ENCODE measurements at places on chromosomes 6 and 20.

GRCh38 chr6:45293306-45293705 is 34.8 kb upstream of the RUNX2 start:
- H3K36me3 ChIP-seq: peaks cover 2% of the 10 kb centered on the region
- H3K4me1 ChIP-seq: peaks cover 30% of the 10 kb centered on the region
- H3K27me3 ChIP-seq: no peaks in the 10 kb centered on the region
- H3K27ac ChIP-seq: peak overlapping the region; percentile 26

DNA sequence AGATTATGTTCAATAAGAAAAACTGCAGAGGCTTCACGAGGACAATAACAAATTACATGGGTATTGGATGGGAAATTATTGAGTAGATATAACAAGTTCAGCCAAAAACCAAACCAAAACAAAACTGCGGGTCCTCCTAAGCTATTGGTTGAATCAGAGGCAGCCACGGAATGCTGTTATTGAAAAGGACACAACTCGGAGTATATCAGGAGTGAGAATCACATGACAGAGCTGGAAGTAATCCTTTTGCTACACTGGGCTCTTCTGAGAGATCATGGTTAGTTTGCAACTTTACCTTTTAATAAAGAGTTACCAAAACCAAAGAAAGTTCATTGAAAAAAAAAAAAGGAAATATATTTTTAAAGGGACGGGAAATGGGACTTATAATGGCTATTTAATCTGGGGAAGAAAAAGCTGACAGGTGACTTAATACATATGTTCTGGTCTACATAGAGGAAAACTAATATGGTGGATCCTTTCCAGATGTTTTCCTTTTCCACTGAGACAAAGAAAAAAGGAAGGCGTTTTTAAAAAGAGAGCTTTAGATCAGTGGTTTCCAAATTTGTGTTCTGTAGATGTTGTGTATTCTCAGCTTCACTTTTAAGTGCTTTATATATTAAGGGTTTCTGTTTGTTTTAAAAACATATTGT is 6.9 kb upstream of the CITED2 start:
- H3K27me3 ChIP-seq: no peaks in the 10 kb centered on the region
- no peaks in the 10 kb centered on the region for H3K36me3 ChIP-seq
- H3K4me1 ChIP-seq: peaks cover 8% of the 10 kb centered on the region
- no peak for DNase-seq
- no peak overlapping the region for H3K27ac ChIP-seq
- H3K4me3 ChIP-seq: no peak overlapping the region

- H3K36me3 ChIP-seq: no peaks in the 10 kb centered on the region
- H3K4me1 ChIP-seq: no peaks in the 10 kb centered on the region
- no peak overlapping the region for H3K4me3 ChIP-seq
- no peak for DNase-seq
Measured at GRCh38 chr6:140960566-140960965, 1172.2 kb upstream of the GJE1 start.

DNA sequence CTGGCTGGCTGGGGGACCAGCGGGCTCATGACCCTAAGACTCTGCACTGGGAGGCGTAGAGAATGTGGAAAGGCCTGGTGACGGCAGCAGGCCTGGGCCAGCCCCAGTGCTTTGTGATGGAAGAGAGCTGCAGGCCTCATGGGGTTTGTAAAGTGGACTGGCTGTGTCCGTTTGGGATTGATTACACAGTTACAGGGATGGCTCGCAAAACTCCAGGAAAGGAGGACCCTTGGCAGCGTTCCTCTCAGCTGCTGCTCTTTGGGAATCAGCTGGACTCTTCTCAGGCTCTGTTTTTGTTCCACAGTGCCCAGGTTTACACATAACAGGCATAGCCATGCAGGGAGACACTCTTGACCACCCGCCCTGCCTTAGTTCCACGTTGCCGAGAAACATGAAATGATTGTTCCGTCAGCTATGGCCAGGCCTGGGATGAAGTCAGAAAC is 89.0 kb downstream of the SLX4IP start:
- no peak for DNase-seq
- H3K27ac ChIP-seq: no peak overlapping the region
- no peak overlapping the region for H3K4me3 ChIP-seq
- H3K27me3 ChIP-seq: no peaks in the 10 kb centered on the region
- peaks cover 13% of the 10 kb centered on the region for H3K36me3 ChIP-seq

DNA sequence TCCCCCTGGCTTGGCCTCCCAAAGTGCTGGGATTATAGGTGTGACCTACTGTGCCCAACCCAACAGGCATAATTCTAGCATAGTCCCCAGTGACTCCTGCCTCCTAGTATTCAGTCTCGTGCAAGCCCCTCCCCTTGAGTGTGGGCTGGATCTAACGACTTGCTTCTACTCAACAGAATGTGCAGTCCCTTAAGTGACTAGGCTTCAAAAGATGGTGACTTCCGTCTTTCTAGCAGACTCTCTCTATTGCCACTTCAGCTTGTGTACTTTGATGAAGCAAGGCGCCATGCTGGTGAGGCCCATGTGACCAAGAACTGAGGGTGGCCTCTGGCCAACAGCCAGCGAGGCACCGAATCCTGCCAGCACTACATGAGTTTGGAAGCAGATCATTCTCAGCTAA is 109.6 kb upstream of the TRAF3IP2 start:
- H3K27ac ChIP-seq: peak overlapping the region; percentile 85
- peak; percentile 77 for DNase-seq
- peaks cover 83% of the 10 kb centered on the region for H3K4me1 ChIP-seq
- H3K4me3 ChIP-seq: no peak overlapping the region
- no peaks in the 10 kb centered on the region for H3K27me3 ChIP-seq

GRCh38 chr6:111618407-111618806 is 12.7 kb upstream of the TRAF3IP2 start:
- H3K4me3 ChIP-seq: no peak overlapping the region
- H3K4me1 ChIP-seq: no peaks in the 10 kb centered on the region
- no peaks in the 10 kb centered on the region for H3K36me3 ChIP-seq
- DNase-seq: no peak

DNA sequence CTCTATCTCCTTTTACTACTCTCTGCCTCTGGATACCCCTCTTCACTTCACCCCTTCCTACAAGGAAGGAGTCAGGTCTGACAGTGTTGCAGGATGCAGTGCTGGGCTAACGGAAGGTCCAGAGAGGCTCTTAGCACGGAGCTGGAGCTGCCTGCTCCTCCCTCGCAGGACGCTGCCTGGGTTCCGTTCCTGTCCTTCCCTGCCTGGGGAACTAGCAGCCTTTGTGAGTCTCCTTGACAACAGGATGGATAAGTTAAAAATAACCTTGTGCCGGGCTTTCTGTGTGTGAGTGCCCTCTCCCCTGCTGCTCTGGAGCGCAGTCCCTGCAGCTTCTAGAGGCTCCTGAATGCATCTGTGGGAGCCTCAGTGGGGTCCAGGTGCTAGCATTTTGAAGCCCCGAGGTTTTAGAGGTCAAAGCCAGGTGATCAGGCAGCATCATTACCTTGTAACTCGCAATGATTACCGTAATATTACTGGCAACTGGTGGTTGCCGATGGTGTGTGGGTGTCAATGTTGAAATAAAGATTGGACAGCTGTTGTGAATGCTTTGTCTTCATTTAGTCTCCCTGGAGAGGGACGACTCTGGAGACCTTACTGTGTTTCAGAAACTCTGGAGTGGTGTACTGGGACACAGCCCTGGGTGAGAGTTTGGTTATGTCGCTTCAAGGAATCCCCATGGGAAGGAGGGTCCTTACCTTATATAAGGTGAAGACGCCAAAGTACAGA is 44.4 kb downstream of the CDS2 start:
- no peak overlapping the region for H3K4me3 ChIP-seq
- H3K27me3 ChIP-seq: no peaks in the 10 kb centered on the region
- no peak for DNase-seq
- H3K27ac ChIP-seq: no peak overlapping the region

GRCh38 chr20:21609221-21609620 is 95.4 kb upstream of the NKX2-2 start:
- H3K36me3 ChIP-seq: no peaks in the 10 kb centered on the region
- no peak for DNase-seq
- H3K27me3 ChIP-seq: peaks cover 42% of the 10 kb centered on the region
- no peak overlapping the region for H3K27ac ChIP-seq

- no peak overlapping the region for H3K27ac ChIP-seq
- H3K4me1 ChIP-seq: no peaks in the 10 kb centered on the region
- no peak overlapping the region for H3K4me3 ChIP-seq
- peaks cover 16% of the 10 kb centered on the region for H3K27me3 ChIP-seq
- no peaks in the 10 kb centered on the region for H3K36me3 ChIP-seq
Measured at GRCh38 chr6:148793721-148794120, 46.9 kb downstream of the UST start.

DNA sequence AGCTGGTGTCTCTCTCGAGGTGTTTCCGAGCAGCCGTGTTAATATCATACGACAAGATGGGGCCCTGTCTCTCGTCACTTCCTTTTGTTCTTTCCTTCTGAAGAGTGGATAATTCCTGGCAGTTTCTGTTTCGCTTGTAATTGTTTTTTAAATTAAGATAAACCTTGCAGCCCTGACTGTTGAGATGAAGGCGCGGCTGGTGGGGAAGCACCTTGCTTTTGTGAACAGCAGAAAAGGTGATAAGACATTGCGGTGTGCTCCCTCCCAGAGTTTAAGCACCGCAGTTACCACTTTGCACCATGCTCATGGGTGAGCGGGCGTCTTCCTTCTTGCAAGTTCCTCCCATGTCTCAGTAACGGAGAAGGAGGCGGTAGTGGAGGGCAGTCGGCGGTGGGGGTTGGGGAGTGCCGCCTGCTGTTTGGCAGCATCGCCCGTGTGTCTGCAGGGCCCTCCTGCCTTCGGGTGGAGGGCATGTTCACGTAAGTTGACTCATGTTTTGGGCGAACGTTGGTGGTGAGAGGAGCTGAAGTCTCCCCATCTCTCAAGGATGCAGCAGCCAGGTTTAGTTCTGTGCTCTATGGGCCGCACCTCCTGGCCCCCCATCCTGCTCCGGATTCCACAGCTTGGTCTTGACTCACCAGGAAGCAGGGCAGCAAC is 345.9 kb downstream of the TAF4 start:
- H3K4me1 ChIP-seq: peaks cover 23% of the 10 kb centered on the region
- H3K27me3 ChIP-seq: no peaks in the 10 kb centered on the region
- DNase-seq: peak; percentile 78
- H3K27ac ChIP-seq: peak overlapping the region; percentile 92
- H3K4me3 ChIP-seq: peak overlapping the region; percentile 78

DNA sequence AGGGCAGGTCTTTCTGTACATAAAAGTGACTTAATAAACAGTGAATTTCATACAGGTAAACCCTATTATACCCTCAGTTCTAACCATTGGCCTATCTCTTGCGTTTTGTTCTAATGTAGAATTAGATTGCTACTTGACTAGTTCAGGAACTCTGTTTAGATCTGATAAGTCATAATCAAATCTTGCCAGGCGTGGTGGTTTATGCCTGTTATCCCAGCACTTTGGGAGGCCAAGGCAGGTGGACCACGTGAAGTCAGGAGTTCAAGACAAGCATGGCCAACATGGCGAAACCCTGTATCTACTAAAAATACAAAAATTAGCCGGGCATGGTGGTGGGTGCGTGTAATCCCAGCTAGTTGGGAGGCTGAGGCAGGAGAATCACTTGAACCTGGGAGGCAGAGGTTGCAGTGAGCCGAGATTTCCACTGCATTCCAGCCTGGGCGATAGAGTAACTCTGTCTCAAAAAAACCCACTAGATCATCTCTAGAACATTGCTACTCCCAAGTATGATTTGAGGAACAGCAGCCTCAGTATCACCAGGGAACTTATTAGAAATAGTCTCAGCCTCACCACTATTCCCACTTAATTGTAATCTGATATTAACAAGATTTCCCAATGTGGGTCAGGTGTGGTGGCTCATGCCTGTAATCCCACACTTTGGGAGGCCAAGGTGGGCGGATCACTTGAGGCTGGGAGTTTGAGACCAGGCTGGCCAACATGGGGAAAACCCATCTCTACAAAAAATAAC is 12.2 kb downstream of the GTPBP2 start:
- DNase-seq: no peak
- no peaks in the 10 kb centered on the region for H3K4me1 ChIP-seq
- H3K36me3 ChIP-seq: peaks cover 26% of the 10 kb centered on the region
- no peak overlapping the region for H3K4me3 ChIP-seq
- no peaks in the 10 kb centered on the region for H3K27me3 ChIP-seq

DNA sequence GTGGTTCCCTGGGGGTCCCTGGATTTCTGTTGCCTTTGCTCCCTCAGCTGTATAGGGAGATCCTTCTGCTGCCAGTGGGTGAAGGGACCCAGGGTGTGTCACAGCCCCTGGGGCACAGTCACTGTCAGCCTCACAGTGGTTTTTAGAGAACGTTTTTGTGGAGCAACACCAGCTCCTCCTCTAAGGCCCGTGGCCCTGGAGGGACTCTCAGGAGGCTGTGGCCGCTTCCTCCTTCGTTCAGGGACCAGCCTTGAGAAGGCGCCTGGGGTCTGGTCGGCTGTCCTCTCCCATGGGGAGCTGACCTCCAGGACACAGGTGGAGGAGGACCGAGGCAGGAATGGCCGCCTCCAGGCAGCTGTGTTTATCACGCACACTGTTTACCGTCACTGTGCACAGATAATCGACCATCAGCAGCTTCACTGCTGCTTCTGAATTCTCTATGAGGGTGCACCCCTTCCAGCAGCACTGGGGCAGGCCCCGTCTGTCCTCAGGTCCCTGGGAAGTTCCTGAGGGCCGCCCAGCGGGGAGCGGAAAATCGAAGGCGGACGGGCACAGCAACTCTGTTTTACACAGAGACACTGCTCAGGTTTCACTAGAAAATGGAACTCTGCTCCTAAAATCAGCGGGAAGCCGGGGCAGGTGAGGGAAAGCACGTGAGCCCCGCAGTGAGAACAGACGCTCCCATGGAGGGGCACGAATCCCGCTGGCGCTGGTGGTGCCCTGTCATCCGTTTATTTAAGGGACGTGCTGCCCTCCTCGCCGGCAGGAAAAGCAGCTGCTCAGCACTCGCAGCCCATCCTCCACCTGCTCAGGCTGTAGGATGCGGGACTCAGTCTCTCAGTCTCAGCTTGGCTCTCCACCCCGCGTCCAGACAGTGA is 10.4 kb upstream of the FRMD1 start:
- no peaks in the 10 kb centered on the region for H3K27me3 ChIP-seq
- H3K36me3 ChIP-seq: no peaks in the 10 kb centered on the region
- H3K4me3 ChIP-seq: no peak overlapping the region
- peaks cover 2% of the 10 kb centered on the region for H3K4me1 ChIP-seq
- no peak overlapping the region for H3K27ac ChIP-seq
- DNase-seq: no peak
